ENCODE measurements at places on chromosomes 3 and 15.

DNA sequence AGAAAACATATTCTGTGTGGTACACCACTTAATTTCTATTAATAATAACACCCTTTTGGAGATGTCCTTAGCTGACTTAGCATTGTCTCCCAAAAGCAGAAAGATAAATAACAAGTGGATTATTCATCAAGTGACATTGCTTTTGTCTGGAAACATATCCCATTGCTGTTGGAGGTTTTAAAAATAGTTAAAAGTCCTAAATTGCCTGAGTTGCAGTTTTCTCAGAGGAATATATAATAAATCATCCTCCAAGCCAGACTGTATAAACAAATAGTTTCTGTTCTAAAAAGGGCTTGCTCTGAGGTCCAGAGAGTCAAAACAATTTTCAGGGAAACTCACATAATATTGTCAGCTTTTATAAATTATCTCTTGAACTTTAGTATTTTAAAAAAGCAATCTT, 60.4 kb upstream of the CD96 start:
- DNase-seq, result no peak

DNA sequence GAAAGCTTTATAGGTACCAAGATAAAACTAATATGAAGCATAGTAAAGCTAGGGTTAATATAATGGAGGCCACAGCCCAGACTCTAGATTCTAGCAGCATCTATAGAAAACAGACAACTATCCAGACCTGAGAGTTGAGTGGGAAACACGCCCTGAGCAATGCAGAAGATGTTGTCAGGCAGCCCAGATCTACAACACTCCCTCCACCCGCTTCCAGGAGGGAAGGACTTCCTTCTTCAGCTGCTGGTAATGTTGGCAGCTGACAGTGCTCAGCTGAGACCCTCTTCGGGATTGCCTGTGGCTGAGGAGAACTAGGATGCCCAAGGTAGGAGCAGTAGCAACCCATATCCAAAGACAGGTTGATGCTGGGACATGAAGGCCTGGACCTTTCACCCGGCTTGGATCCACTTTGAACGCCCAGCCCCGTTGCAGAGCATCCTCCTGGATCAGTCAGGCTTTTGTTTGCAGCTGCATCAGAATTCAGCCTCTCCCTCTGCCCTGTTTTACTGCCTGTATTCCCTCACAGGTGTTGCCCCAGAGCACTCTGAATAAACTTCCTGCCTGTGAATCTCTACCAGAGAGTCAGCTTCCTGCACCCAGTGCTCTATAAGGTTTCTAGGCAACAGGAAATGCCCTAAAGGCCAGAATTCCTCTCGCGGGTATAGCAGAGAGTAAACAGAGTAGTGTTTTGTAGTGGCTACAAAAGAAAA, 174.7 kb upstream of the IL12A start:
- no peak for DNase-seq

- DNase-seq, result no peak
Observed at GRCh38 chr3:89340408-89340807, 233.0 kb downstream of the EPHA3 start.

DNA sequence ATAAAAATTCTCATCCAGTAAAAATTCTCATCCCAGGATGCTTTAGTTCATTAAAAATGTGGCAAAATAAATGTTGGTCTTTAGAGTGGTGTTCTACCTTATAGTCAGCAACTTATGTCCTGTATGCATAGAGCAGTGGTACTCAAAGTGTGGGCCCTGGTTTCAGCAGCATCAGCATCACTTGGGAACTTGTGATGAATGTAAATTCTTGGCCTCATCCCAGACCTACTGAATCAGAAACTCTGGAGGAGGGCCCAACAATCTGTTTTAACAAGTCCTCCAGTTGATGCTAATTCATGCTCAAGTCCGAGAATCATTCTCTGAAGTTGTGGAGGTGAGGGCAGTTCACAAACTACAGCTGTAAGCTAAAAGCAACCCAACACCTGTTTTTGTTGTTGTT, 307.3 kb upstream of the SATB1 start:
- no peak for DNase-seq

GRCh38 chr15:57216288-57216687, 160.0 kb upstream of the CGNL1 start:
- DNase-seq, result no peak

GRCh38 chr3:184583578-184584451, 22.2 kb downstream of the EPHB3 start:
- DNase-seq, result no peak

- DNase-seq, result no peak
Observed at GRCh38 chr3:107973152-107973551, 117.7 kb downstream of the CD47 start.

DNA sequence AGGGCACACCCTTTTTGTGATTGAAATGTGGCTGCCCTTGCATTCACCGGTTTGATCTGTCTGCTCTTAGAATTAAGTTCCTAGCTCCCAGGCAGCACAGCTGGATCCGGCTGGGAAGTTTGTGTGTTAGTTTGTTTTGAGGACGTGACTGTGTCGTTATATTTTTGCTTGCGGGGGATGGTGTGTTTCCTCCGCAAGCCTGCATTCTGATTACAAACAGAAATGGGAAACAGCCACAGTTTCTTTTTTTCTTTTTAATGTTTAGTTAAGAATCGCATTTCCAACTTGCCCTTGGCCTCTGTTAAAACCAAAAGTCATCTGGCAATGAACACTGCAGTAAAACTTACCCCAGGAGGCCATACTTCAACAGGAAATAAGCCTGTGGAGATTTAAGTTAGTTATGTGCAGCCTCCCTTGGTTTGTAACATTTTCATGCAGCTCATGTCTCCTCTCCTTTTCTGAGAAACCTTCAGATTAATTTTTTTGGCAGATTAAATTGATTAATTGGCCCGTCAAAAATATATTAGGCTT, 888 bp downstream of the TMOD3 start:
- no peak for DNase-seq

DNA sequence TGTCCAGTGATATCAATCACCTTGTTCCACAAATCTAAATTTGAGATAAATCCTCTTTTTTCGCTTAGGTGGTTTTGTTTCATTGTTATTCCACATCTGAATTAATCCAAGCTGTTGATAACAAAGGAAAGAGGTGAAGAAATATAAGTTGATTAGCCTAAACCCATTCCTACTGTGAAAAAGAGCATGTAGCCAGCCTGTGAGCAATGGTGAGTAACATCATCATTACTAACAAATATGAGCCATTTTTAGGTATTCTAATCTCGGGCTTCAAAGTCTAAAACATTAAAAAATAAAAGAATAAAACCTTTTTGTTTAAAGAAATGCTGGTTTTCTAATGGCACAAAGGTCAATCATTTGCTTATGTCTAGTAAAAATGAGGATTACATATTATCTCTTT, 52.1 kb upstream of the P3H2 start:
- DNase-seq, result no peak
